Hematopoietic multipotent progenitor cell (in vitro differentiated cells): ENCODE measurements at places on chromosomes 12 and 14. TPM values are rescaled to one million over a fixed set of nuclear protein-coding genes. Genes with fewer than 3 reads are reported as not detected.

The COL2A1 gene
- total RNA-seq, result 0.27 TPM

The PAX9 gene
- total RNA-seq, result under 0.01 TPM

The FAIM2 gene
- under 0.01 TPM for total RNA-seq

DNA sequence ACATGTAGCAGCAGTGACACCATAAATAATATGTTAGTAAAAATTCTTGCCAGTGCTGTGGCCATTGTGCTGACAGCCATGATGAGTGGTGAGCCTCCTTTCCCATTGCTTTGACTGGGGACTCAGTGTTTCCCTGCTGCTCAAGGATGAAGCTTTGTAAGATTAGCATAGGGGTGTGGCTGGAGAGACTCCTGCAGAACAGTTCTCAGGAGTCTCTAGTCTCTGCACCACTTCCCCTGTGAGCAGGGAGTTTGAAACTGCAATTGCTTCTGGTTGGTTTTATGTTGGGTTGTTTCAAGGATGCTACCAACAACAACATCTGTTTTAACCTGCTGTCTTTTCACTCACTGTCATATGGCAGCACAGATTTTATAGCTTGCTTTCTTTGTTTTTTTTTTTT lies 41.4 kb downstream of the ZC3H14 start:
- DNase-seq, result no peak

DNA sequence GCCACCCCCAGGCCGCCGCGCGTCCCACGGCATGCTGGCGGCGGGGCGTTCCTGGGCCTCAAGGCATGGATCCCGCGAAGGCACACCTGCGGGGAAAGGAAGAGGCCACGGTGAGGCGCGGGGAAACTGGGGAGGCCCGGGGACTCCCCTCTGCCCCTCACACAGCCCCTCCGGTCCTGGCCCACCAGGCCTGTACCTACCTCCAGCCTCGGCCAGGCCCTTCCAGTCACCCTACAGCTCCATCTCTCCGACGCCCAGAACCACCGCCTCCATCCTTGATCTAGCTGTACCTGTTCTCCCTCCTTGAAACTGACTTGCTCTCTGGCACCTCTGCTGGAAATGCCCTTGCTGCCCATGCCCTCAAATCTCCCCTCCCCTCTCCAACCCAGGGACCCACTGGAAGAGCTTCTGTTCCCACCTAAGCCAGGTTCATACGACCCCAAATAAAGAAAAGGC lies 1.7 kb downstream of the ANKRD9 start:
- DNase-seq, result no peak

GRCh38 chr12:56288705-56289387 lies 11.3 kb downstream of the CS start:
- DNase-seq, result no peak

GRCh38 chr12:115975411-115975810 lies 302.1 kb downstream of the MED13L start:
- DNase-seq, result no peak

GRCh38 chr12:11785712-11786111 lies 136.2 kb downstream of the ETV6 start:
- DNase-seq, result no peak

- no peak for DNase-seq
These were observed 91.2 kb downstream of the ADGRD1 start for GRCh38 chr12:131044760-131045381.

DNA sequence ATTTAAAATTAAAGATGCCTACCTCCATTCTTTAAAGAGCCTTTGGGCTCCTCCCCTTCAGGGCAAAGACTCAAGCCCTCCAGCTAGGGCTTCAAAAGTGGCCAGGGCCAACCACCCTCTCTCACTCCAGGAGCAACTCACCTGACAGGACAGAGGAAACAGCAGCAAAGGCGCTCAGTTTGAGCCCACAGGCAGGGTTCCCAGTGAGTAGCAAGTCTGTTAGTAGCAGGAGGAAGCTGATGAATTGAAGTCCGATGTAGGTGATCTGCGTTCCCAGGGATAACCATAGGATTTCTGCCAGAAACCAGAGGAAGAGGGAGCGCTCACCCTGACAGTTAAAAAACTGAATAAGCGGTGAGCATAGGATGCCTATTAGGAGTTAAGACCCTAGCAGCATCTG lies 15.7 kb downstream of the GSG1 start:
- no peak for DNase-seq
